ENCODE measurements at places on chromosomes 11 and 22.

- DNase-seq, result no peak
These were observed 589.0 kb upstream of the ANO5 start for GRCh38 chr11:21603886-21604285.

DNA sequence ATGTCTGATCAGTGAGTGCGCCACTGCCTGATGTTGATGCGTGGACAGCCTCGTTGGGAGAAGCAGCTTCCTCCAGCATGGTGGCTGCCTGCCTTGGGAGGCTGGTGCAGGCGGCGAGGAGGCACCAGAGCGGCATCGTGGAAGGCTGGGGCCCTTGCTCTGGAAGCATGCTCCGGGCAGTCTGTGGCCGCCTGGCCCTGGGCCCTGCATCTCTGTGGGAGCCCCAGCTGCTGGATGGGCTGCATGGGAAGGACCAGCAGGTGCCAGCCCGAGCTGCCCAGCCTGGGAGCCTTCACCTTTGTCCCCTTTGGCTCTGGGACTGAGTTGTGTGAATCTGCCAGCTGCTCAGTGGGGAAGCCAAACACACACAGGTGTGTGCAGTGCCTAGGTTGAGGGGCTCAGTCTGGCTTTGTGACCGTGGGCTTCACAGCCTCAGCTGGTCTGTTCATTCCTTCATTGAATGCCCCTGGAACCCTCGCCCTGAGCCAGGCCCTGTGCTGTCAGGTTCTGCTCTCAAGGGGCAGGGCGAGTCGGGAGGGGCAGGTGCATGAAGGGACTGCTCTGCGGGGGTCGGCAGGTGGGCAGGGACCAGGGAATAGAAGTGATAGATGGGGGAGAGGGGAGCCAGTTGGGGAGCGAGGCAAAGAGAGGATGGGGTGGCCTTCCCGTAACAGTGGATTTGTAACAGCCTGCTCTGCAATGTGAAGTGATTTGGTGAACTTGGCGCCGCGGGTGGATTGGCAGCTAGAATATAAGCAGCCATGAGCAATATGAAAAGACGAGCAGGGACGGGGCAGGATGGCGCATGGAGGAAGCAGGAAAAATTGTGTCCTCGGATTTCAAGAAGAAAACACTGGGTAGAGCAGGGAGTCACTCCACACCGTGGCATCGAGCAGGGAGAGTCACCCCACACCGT, 354.2 kb downstream of the TBC1D22A start:
- DNase-seq, result no peak

DNA sequence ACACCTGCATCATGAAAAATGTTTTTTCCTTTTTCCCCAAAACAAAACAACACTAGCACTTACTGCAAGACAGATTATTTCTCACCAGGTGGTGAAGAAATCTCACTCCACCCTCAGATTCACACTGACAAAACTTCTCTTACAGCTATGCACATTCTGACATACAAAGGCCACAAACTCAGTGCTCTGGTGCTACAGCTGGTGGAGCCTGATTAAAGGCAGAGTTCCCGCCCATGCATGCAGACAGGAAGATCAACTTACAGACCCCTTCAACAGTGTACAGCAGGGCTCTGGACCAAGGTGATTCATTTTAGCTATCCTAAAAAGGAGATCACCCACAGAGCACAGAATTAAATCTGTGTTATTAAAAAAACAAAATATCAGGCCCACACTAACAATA, 112.6 kb downstream of the CADM1 start:
- DNase-seq, result no peak

GRCh38 chr11:128618603-128619002, 31.2 kb upstream of the ETS1 start:
- DNase-seq, result no peak

GRCh38 chr11:119445379-119445778, 22.4 kb upstream of the THY1 start:
- DNase-seq, result no peak

DNA sequence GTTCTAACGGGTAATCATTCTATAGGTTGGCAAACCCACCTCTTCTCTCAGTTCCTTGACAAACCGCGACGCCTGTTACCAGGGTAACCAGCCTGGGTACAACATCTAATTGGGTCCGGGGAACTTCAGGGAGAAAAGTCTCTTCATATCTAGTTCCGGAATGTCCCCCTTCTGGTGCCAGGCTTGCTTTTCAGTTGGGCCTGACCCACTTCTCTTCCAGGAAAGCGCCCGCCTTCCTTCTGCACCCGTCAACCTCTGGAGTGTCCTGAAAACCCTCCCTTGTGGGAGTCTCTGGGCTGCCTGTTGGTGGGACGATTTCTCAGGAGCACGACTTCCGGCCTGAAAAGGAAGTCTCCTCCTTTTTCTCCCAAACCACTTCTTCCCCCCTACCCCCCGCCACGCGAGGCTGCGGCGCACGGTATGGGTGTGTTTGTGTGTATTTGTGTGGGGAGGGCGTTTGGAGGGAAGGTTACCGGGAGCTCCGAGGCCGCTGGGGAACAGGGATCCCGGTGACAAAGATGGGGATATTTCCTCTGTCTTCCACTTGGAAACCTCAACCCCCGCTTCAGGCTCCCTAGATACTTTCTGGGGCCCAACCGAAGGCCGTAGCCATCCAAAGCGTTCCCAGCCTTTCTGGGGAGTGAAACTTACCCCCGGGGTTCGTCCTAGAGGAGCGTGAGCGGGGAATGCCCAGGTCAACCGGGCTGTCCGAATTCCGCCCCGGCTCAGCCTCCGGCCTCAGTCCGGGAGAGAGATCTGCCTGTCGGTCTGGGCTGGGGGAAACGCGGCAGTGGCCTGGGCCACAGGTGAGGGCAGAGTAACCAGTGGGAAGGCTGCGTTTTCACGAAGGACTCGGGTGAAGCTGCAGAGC, at the start of the genes NKAPD1 and PIH1D2:
NKAPD1 (plus strand) TSS at position 359 of the 871 bp plus-strand sequence. CDS start 1,276 bp downstream, outside the sequence.
PIH1D2 (minus strand) TSS at position 77 of the 871 bp plus-strand sequence. CDS start 843 bp downstream, outside the sequence.
- DNase-seq, result peak; percentile 83

GRCh38 chr22:48310289-48310688, 1517.4 kb downstream of the BRD1 start:
- no peak for DNase-seq

- no peak for DNase-seq
These were observed 64.7 kb upstream of the TBCEL start for GRCh38 chr11:120959189-120959588.

GRCh38 chr11:12216041-12216451, 105.7 kb downstream of the MICAL2 start:
- DNase-seq, result no peak

GRCh38 chr22:44721213-44721612, 19.2 kb downstream of the PRR5 start:
- no peak for DNase-seq

DNA sequence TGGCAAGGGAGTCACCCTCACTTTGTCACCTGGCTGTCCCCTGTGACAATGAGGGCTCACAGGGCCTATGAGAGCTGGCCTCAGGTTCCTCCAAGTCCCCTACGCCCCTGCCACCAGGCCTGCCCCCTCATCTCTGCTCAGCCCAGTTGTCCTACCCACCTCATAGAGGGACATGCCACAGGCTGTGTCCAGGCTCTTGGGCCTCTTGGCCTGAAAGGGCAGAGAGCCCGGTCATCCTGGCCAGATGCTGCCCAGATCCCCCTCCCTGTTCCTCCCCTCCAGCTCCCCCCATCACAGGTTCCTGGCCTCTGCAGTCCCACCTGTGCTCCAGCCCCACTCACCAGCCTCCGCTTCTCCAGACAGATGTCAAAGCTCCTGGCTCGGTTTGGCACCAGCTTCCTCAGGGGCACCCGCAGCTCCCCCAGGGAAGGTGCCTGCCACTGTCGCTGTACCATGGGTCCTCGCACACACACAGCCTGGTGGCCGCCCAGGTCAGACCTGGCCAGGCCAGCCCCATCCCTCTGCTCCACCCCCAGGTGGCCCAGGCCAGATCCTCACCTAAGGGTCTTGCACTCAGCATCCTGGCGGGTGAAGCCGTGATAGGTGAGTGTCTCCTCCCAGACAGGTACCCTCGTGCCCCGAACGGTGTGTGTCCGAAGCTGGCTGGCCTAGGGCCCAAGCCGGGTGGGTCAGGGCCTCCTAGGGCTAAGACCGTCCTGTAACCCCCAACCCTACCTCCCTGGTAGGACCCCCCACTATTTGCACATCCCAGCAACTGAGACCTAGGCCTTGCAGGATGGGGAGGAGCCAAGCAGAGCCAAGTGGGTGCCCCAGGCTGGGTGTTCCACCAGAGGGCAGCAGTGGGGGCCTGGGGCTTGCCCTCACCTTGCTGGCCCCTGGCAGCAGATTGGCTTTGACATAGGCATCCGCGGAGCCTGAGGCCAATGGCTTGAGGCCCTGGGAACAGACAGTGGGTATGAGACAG, 8.3 kb downstream of the NDUFV1 start:
- peak; percentile 77 for DNase-seq

GRCh38 chr11:103125462-103125861, 16.2 kb downstream of the DYNC2H1 start:
- DNase-seq, result no peak

GRCh38 chr22:29756341-29756740, 10.5 kb downstream of the ZMAT5 start:
- no peak for DNase-seq

GRCh38 chr11:59542142-59542810, 30.9 kb downstream of the OR4D9 start:
- no peak for DNase-seq

DNA sequence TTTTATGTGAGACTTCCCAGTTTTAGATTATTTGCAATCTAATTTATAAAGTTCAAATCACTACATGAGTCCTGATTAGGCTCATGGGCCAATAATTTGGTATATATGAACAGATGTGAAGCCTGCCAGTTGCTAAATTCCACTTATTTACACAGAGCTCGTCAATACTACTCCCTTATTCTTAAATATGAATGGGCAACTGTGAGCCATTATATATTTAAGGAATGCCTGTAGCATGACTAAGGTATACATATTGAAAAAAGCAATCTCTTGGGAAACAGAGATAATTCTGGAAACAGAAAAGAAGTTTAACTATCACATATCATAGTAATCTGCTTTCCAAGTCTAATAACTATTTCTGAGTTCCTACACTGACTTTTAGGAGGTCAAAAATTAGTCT, 27.0 kb downstream of the RBMXL2 start:
- no peak for DNase-seq

DNA sequence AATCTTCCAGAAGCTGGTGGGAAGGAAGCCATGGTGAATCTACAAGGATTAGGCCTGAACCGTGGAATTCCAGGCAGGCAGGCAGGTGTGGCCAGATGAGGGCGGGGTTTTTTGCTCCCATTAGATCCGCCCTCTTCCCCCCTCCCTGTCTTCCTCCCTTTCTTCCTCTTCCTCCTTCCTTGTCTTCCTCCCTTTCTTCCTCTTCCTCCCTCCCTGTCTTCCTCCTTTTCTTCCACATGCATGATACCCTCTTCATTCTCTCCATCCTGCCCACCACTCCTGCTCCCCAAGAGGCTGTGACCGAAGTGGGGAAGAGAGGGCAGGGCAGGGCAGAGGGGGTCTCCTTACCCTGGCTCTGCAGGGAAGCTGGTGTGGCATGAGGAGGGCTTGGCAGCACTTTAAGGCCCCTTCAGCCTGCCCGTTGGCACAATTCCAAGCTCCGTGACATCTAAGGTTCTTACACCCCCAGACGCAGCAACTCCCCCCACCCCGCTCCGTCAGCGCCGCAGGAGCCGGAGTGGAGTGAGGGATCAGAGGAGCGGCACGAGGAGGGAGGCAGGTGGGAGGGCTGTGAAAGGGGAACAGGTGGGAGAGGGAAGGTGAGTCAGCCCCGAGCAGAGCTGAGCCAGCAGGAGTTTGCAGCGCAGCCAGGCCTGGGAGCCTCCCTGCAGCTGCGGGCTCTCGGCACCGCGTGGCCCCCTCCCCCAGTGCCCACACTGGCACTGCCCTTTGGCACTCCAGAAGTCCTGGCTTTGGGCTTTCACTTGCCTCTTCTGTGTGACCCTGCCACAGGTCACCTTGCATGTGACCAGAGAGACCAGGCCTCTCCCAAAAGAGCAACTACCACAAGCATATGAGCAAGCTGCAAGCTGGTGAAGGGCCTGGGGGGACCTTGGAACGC, 32.1 kb downstream of the KCNJ4 start:
- no peak for DNase-seq

DNA sequence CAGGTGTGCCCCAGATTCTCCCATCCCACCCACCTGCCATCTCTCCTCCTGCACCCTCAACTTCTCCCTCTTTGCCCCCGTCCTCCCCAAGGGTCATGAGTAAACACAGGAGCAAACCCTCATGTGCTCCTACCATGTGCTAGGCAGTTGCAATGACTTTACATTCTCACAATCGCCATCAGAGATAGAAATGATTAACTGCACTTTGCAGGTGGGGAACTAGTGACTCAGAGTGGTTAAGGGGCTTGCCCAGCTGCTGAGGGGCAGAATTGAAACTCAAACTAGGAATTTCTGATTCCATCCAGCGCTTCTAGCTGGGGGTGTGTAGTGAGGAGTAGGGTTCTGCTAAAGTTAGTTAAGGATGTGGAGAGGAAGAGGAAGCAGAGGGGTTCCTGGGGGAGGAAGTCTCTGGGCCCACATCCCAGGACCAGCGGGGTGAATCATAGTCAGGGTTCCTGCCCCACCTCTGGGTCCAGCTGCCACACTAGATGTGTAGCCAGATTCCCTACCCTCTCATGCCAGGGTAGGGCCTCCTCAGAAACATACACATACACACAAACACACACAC, 16.0 kb upstream of the PRG2 start:
- DNase-seq, result peak; percentile 69

GRCh38 chr11:113947994-113948393, 26.9 kb upstream of the HTR3A start:
- no peak for DNase-seq

DNA sequence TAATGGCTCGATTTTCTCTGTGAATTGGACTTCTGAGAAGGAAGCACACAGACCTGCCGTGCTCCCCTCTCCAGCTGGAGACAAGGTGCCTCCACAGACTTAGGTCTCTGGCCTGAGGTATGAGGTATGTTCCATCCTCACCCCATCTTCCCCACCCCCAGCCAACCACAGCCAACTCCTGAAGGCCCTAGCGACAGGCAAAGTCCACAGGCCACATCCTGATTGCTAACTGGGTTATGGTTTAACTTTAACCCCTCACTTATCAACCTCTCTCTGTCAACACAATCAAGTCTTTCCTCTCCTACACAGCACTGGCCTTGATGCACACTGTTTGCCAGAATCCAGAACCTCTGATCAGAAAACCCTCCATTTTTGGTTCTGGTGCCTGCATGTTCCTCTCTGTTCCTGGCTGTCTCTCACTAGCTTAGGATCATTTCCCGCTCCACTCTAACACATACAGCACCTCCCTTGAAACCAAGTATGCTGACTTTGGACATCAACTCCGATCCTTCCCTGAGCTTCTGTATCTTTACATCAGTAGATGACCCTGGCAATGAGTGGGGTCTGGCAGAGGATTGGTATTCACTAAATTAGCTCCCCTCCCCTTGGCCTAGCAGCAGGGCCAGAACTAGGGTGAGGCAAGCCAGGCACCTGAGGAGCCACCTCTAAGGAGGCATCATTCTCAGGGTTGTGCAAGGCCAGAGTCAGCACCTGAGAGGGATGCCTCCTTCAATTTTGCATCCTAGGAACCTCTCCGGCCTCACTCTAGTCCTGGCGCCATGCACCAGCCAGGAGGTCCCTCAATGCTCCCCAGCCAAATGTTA, 22.0 kb downstream of the JAML start:
- DNase-seq, result peak; percentile 73

DNA sequence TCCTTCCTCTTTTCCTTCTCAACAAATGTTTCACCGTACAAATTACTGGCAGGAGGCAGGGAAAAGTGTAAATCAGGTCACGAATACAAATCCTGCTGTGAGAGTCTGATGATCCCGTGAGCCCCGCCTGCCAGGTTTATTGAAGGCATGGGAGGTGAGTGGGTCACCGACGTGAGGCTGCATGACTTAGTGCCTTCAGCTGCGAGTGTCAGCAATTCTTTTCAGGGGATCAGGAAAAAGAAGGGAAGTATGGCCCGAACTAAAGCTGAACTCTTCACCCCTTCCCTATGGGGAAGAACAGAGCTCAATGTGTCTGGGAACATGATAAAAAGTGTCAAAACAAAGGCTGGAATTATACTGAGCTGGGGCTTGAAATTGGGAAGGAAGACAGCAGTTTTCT, 166.2 kb downstream of the OPCML start:
- no peak for DNase-seq

All from stimulated activated CD4-positive, alpha-beta T cell treated with anti-CD3 and anti-CD28 coated beads, Interleukin-15, amount 100 ng/mL, for 24 hours (primary cell).